ENCODE measurements at places on chromosomes 5 and 9. TPM values are rescaled to one million over a fixed set of nuclear protein-coding genes. Genes with fewer than 3 reads are reported as not detected.

OTP gene
- not detected for total RNA-seq

CCDC171 gene
- total RNA-seq: 1.1 TPM

IL13 gene
- total RNA-seq: not detected

S1PR3 gene
- 18.9 TPM for total RNA-seq

FBP1 gene
- 3.2 TPM for total RNA-seq

LCN9 gene
- total RNA-seq: not detected

SH2D3C gene
- 85.9 TPM for total RNA-seq

IL6ST gene
- 871 TPM for total RNA-seq

PLPPR1 gene
- not detected for total RNA-seq

PTGER4 gene
- total RNA-seq: 83.0 TPM

BTNL8 gene
- total RNA-seq: not detected

ZNF622 gene
- total RNA-seq: 34.0 TPM

TAF11L10 gene
- total RNA-seq: not detected
